ENCODE measurements at places on chromosomes 2 and 18.

- peak; percentile 74 for DNase-seq
Measured at GRCh38 chr18:76476665-76477561, 18.1 kb downstream of the ZNF516 start.

- DNase-seq, result no peak
Measured at GRCh38 chr18:3383381-3383915, 66.5 kb upstream of the TGIF1 start.

- no peak for DNase-seq
Measured at GRCh38 chr18:48609820-48610815, 71.3 kb downstream of the CTIF start.

GRCh38 chr2:239277401-239278085 is 123.3 kb downstream of the HDAC4 start:
- DNase-seq, result no peak

GRCh38 chr18:22021701-22022100 is 147.7 kb upstream of the GATA6 start:
- DNase-seq, result no peak

- DNase-seq, result peak; percentile 72
Measured at GRCh38 chr2:27211943-27212625, at the start of the genes ATRAID and SLC5A6. Gene ATRAID, plus strand, starts transcription at chr2:27212041. Its CDS starts 328 bp downstream, at chr2:27212369. Gene SLC5A6, minus strand, starts transcription at chr2:27212268. Its CDS starts 4,618 bp downstream, at chr2:27207650.

DNA sequence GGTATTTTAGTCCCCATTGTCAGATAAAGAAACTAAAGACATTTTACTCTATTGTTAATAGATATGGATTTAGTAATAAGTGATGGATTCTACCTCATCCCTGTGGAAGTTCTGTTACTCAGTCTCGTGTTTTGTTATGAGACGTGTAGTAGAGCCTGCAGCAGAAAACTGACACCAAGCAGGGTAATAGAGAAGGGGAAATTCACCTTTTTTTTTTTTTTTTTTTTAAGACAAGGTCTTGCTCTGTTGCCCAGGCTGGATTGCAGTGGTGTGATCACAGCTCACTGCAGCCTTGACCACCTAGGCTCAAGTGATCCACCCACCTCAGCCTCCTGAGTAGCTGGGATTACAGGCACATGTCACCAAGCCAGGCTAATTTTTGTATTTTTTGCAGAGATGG is 164.5 kb downstream of the CERS6 start:
- DNase-seq, result no peak

- DNase-seq, result no peak
Measured at GRCh38 chr2:85994421-85994777, 105.6 kb upstream of the ST3GAL5 start.

- no peak for DNase-seq
Measured at GRCh38 chr18:28757466-28758008, 580.6 kb upstream of the CDH2 start.

- DNase-seq, result no peak
Measured at GRCh38 chr2:60891180-60891579, 9.8 kb downstream of the REL start.

DNA sequence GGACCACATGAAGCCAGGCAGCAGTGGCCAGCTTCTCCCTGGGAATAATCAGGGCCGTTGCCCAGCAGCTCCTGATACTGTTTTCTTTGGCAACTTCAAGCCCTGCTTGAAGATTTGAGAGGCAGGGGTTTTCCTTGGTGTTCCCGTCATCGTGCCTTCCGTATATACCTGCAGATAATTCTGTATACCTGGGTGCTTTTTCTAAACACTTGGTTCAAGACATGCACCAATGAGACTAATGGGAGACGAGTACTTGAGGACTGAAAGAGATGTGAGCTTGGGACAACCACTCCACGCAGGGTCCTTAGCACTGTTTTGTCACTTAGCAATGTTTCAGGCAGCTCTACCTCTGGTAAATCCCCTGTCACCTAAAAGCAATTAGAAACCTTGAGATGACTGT is 118.8 kb downstream of the RTN4 start:
- DNase-seq, result no peak
